ENCODE measurements at places on chromosomes 13 and 19.

GRCh38 chr19:17522988-17523872 lies 11.8 kb downstream of the PGLS start:
- DNase-seq: no peak

DNA sequence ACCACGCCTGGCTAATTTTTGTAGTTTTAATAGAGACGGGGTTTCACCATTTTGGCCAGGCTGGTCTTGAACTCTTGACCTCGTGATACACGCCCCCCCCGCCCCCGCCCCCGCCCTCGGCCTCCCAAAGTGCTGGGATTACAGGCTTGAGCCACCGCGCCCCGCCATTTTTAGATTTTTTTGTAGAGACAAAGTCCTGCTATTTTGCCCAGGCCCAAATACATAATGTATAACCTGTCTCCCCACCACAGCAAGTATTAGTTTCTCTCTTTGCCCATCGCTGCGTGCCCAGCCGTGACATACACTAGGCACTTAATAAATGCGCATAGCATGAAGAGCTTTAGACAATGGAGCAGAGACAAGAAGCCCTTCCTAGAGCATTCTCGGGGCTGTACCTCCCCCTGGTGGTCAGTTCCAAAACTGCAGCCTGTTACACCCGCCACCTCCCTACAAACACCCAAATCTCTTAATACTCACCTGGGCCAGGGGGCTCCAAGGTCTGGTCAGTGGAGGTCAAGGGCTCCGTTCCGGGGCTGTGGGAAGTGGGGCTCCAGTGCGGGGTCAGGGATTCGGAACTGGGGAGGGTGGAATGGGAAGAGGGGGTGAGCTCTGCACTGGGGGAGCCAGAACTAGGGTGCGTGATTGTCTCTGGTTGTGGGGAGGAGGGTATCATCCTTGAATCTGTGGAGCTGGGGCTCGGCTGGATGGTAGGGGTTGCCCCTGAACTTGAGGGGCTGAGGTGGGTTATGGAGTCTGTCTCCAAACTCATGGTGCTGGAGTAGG lies 22.5 kb downstream of the IQCN start:
- peak; percentile 30 for DNase-seq

- DNase-seq: no peak
These were observed 7.6 kb upstream of the OR1I1 start for GRCh38 chr19:15074371-15074770.

DNA sequence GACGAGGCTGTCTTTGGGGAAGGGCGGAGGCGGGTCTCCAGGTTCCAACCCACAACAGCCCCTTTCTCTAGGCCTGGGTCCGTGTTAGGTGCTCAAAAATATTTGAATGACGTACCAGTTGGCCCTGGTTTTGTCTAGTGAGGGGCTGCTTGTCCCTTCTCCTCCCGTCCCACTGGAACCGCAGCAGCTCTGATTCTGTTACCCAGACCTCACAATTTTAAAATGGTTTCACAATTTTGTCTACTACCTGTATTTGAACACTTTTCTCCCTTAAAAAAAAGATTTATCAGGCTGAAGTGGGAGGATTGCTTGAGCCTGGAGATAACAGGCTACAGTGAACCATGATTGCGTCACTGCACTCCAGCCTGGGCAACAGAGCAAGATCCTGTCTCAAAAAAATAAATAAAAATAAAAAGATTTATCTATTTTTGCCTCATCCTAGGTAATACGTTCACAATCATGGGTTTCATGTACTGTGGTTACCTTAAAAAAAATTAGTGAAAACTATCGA lies 1.3 kb upstream of the IRF2BP1 start:
- DNase-seq: no peak

DNA sequence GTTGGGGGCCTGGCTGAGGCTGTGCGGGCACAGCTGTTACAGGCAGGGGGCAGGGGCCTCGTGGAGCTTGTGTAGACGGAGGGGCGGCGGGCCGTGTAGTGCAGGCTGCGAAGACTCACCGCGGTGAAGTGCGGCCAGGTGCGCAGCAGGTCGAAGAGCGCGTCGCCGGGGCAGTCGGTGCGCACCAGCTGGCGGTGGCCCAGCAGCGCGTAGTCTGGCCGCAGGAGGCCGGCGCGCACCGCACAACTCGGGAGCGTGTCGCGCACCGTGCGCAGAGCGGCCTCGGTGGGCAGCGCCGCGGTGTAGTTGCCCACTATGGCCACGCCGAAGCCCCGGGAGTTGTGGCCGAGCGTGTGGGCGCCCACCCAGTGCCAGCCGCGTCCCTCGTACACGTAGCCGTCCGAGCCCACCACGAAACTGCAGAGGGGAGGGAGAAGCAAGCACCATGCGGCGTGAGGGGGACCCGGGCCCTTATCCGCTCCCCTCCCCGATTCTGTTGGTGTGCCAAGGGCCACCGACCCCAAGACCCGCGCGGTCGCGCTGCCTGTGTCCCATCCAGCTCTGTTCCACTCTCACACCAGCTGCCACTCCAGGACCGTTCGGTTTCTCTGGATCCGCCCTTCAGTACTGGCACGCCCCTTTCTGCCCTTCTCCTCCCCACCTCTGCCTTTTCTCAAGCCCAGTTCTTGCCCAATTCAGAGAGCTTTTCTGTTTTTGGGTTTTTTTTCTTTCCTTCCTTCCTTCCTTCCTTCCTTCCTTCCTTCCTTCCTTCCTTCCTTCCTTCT lies 5.4 kb upstream of the RASAL3 start:
- no peak for DNase-seq

GRCh38 chr13:27424246-27425157 lies at the start of gene GTF3A:
GTF3A (plus strand) TSS chr13:27424619.
- DNase-seq: no peak

DNA sequence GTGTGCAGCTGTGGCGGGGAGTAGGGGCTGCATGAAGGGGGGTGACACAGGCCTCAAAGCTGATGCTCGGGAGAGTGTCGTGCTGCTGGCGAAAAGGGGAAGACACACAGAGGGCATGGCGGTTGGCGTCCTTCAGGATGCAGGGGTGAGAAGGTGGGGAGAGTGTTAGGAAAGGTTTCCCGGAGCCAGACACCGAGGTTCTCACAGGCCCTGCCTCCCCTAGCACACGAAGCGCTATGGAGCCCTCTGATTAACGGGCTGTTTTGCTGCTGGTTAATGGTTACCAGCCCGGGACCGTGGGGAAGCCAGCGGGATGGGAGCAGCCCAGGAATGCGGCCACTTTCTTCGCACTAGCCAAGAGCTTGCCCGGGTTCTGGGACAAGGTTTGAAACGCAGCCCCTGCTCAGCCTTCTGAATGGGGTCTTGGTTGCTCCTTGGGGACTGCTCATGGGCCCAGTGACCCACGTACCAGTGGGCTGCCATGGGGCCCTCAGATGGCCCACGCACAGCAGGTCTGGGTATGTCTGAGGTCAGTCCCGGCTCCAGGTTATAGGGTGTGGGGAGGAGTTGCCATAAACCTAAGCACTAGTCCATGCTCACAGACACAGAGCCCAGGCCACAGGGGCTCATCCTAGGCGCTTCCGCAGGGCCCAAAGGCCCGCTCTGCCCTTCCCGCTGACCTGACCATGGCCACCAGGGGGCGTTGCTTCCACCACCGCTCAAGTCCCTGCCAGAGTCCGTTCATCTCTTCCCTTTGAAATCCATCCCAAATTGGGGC lies 31.3 kb upstream of the ISYNA1 start:
- DNase-seq: no peak

- DNase-seq: peak; percentile 80
These were observed 10.7 kb downstream of the SPACA6 start for GRCh38 chr19:51703575-51704515.

DNA sequence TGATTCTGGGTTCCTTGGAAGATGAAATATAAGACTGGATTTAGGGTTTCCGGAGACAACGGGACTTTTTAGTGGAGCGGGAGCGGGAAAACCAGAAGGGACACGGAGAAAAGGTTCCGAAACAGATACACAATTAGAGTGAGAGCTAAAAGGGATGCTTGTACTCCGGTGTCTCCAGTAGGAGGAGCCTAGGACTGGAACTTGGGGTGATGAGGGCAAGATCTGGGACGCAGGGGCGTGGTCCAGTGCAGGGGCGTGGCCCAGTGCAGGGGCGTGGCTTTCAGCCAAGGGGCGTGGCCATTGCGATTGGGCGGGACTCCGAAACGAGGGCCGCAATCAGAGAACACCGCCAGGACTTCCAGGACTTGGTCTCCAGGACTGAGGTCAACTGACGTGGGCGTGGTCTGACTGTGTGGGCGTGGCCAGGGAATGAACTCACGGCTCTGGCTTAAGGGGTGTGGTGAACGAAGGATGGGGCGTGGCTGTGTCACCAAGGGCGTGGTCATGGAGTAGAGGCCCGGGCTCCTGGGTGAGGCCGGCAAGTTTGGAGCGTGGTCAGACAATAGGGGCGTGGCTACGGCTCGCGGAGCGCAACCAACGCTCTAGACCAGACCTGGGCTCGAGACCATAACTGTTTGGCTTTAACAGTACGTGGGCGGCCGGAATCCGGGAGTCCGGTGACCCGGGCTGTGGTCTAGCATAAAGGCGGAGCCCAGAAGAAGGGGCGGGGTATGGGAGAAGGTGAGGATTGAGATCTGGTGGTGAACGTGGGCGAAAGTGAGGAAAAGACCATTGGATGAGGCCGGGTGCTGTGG lies at the start of gene DKKL1:
TSS of gene DKKL1 (plus strand) at position 610 of the 815 bp plus-strand sequence. CDS start at position 732, 122 bp downstream.
- DNase-seq: no peak

GRCh38 chr19:17441241-17442021 lies 7.0 kb downstream of the TMEM221 start:
- DNase-seq: no peak

- no peak for DNase-seq
These were observed 2.7 kb upstream of the RPS16 start for GRCh38 chr19:39438270-39438934.

GRCh38 chr13:38630780-38631179 lies 56.1 kb upstream of the FREM2 start:
- DNase-seq: no peak

DNA sequence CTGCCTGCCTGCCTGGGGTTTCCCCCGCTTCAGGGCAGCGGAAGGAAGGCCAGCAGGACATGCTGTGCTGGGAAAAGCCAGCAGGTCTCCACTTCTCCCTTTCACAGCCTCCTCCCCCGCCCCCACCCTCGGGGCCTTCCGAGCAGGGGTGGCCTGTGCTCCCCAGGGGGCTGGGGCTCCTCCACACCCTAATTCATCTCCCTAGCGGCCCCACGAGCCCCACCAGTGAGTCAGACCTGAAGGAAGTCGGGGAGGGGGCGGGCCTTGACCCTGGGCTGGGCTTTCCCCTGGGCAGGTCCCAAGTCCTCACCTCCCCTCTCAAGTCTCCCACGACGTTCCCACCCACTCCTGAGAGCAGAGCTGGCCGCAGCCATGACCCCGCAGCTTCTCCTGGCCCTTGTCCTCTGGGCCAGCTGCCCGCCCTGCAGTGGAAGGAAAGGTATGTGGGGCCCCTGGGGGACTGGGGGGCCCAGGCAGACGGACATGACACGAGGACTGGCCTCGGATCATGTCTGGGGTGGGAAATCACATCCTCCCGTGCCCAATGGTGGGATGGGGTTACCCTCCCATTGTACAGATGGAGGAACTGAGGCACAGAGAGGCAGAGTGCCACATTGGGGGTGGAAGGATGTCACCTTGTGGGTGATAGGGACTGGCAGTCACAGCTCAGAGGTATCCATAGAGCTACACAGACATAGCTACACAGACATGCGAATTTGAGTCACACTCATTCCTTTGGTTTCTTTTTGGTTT lies at the start of gene EBI3:
TSS of gene EBI3 (plus strand) at position 345 of the 753 bp plus-strand sequence. CDS start at position 373, 28 bp downstream.
- no peak for DNase-seq
